Mucosa of gallbladder (tissue), 1 donor: ENCODE measurements at places on chromosomes 3 and 15. TPM values are rescaled to one million over a fixed set of nuclear protein-coding genes. Genes with fewer than 3 reads are reported as not detected.

The TMEM207 gene
- not detected for total RNA-seq

DNA sequence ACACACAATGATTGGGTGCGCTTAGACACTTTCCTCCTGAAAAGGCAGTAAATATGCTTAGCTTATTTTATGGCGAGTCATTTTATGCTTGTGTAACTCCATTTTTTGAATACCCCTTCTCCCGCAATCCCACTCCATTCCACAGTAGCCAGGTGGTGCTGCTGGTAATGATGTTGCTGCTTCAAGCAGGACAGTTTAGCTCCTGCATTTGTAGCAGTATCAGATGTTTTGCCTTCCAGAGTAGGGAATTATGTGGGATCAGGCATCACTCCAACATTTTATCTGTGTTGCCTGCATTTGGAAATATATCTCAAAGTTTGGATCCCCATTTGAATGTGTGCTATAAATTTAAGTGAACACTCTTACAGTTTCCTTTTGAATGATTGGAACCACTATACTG, 302.1 kb upstream of the SGO1 start:
- no peak for DNase-seq

- no peak for DNase-seq
Measured at GRCh38 chr3:42887084-42887483, 11.4 kb upstream of the CYP8B1 start.

DNA sequence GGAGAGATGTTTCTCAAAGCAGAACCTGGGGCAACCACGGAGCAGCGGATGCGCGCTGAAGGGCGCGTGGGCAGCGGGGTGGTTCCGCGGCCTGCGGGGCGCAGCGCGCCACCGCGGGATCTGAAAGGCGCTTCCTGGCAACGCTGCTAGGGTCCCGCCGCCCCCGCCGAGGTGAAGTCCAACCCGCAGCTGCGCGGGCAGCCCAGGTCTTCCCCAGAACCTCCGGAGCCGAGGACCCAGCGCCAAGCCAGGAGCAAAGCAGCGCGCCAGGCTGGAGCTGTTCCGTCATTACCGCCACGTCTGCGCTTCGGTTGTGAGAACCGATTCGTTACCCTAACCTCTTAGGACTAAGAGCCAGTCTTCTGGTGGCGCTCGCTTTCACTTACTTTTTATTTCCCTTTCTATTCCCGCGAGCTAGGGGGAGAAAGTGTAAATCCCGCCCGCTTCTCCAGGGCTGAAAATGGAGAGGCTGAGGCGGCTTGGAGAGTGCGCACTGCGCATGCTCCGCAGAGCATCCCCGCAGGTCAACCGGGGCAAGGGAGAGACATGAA, 3.2 kb upstream of the GABRG3 start:
- DNase-seq: no peak

- DNase-seq: no peak
Measured at GRCh38 chr3:197573048-197573767, 17.4 kb upstream of the BDH1 start.

DNA sequence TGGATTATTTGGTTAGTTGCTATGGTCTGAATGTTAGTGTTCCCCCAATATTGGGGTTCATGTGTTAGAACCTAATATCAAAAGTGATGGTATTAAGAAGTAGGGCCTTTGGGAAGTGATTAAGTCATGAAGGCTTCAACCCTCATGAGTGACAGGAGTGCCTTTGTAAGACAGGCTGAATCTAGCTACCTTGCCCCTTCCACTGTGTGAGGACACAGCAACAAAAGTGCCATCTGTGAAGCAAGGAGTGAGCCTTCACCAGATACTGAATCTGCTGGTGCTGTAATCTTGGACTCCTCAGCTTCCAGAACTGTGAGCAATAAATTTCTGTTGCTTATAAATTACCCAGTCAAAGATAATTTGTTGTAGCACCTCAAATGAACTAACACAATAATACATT, 22.6 kb upstream of the SATB1 start:
- no peak for DNase-seq

DNA sequence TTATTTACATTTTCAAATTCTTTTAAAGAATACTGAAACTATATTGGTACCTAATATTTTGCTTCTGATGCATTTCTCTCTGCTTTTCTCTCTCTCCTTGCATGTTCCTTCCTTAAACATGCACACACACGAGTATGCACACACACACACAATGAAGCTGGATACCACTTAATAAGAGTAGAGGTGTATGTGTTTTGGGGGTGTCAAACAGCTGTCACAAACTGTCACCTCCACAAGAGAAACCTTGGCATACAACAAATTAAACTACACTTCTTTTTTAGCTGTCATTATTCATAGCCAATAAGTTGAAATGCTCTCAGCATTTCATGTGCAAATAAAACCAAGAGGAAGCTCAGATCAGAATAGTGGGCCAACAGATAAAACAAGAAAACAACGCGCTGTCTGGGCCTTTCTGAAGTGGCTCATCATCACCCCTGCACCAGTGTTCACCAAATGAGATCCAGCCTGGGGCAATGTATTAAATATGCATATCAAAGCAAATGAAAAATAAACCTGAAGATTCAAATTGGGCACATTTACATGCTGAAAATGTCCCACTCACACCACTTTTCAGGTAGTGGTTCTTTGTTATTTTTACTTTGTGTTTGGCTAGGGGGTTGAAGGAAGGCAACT, 9.7 kb downstream of the MEIS2 start:
- no peak for DNase-seq

DNA sequence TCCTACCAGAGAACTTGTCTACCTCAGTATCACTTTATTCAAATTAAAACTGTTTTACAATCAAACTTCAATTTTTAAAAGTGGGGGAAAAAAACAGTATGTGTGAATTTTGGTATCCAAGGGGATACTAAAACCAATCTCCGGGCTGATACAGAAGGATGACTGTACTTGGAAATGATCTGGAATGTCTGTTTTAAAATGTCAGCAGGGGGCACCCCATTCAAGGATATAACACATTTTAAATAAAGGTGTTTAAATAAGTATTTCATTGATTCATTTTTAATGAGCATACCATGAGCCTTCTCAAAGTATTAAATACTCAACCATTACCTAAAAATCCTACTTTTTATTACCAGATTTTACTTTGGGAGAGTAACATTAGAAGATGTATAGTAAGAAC, 67.9 kb downstream of the ULK4 start:
- DNase-seq: peak; percentile 23
